OCI-M1 (cell line): ENCODE measurements at places on chromosomes 7 and 10.

DNA sequence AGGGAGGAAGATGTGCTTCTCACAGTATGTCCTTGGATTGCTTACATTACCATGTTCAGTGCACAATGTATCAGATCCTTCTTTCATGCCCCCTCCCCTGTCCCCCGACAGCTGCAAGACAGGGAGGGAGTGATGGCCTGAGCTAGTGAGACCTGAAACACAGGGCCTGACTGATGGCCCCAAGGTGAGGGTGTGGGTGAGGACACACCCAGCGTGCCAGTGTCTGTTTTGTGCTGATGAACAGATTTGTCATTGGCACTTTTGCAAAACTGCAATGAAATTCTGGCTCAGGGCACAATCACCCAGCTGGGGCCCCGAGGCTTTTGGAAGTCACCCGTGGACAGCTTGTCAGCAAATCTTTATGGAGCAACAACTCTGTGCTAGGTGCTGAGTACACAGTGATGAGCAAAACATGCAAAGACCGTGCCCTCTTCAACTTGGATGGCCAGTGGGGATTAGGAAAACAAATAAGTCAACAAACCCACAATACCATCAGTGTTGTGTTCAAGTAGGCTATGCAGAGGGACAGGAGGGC, 59.4 kb upstream of the EMX2 start:
- no peak for DNase-seq

DNA sequence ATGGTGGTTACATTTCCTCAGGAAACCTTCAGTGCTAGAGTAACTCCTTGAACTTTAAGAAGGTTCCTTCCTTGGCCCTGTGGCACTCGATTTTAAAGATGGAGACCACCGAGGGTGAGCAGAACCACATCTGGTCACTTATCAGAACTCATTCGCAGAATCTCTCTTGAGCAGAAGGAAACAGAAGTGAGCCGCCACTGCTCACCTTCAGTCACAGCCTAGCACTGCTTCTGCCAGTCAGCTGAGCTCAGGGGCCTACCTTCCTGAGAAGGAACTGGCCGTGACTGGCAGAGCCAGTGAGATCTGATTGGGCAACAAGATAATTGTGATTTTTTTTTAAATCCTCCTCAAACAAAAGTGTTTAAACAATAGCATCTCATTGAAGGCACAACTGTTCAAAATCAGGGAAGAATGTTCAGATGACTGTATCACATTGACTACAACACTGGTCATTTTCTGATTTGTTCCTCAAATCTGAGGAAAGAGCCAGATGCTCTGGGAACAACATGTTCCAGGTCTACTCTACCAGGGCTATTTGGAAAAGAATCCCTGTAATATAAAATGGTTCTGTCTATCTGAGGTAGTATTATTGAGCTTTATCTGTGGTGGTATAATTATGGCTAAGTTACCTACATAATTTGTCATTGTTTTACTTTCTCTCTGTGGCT, 2.7 kb upstream of the SYPL1 start:
- no peak for DNase-seq

- DNase-seq, result peak; percentile 24
These were observed 22.1 kb downstream of the CLIP2 start for GRCh38 chr7:74311305-74311744.

DNA sequence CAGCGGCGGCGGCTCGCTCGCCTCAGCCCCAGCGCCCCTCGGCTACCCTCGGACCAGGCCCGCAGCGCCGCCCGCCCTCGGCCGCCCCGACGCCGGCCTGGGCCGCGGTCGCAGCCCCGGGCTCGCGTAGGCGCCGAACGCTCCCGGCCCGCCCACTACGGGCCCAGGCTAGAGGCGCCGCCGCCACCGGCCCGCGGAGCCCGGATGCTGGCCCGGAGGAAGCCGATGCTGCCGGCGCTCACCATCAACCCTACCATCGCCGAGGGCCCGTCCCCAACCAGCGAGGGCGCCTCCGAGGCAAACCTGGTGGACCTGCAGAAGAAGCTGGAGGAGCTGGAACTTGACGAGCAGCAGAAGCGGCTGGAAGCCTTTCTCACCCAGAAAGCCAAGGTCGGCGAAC, 18.2 kb upstream of the TSPAN33 start:
- DNase-seq, result no peak

- DNase-seq, result no peak
These were observed 8.4 kb downstream of the SORBS1 start for GRCh38 chr10:95552679-95553342.

- DNase-seq, result no peak
These were observed 61.5 kb downstream of the KCNH2 start for GRCh38 chr7:150916670-150917069.
